ENCODE measurements at places on chromosomes 12 and 14. TPM values are rescaled to one million over a fixed set of nuclear protein-coding genes. Genes with fewer than 3 reads are reported as not detected.

DNA sequence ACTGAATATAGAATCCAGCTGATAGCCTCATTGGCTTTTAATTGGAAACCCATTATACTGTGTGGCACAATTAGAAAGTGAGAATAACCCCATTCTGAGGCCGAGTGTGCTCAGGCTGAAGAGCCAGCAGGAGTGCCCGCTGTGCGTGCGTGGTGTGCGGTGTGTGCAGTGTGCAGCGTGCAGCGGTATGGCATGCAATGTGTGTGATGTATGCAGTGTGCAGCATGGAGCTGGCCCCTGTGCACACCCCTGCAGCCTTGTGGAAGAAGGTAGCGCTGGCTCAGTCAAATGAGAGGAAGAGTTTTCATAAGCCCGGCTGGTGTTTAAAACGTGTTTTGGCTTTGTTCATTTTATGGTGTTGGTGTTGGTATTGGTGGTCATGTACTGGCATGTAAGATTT, 22.9 kb downstream of the CKB start:
- no peak for DNase-seq

DNA sequence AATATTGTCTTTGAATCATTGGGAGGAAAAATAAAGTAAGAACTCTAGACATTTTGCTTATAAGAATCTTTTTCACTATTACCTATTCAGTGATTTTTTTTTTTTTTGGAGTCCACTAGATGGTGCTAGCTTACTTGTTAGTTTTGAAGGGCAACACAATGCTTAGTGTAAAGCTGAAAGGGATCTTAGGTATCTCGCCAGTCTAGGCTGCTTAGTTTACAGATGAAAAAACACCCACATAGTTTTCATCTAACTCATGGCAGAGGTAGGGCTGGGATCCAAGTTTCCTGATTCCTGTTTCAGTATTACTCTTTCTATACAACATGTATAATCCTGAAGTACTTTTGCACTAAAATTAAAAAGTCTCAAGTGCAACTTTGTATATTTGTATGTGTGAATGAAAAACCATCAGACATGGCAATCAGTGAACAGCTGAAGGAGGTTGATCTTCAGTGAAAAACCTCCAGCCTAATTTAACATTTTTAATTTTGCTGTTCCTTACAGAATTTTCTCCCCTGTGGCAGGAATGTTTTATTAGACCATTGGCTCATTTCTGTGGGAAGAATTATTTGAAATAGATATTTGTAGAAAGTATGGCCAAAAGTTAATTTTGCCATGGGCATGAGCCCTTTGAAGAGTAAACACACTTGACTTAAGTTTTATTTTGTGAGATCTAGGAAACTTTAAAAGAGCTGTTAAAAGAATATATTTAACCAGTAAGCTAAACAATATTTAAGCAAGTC, 40.7 kb downstream of the LRRIQ1 start:
- peak; percentile 94 for DNase-seq

AQP2 gene
- total RNA-seq = not detected

DNA sequence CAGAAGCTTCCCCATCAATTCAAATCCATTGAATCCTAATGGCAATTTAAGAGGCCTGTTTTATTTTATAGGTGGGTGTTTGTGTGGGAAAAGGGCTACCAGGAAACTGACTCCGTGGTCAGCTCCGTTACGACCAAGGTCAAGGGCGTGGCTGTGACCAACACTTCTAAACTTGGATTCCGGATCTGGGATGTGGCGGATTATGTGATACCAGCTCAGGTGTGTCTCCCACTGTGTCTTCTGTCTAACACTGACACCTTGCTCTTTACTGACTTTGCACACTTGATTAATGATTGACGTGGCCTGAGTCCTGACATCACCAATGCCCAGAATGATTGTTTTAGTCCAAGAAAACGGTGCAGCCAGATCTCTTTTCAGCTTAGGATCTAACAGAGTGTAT, 7.1 kb downstream of the P2RX4 start:
- no peak for DNase-seq

- no peak for DNase-seq
Measured at GRCh38 chr12:131537267-131537958, 173.5 kb upstream of the SFSWAP start.

GATC gene
- 18.2 TPM for total RNA-seq

GRCh38 chr12:49874142-49874897, 29.4 kb downstream of the FAIM2 start:
- no peak for DNase-seq

GRCh38 chr14:75068294-75069120, 934 bp upstream of the ZC2HC1C start:
- DNase-seq = peak; percentile 75

PRKD1 gene
- total RNA-seq = 15.9 TPM

FOXA1 gene
- total RNA-seq = under 0.01 TPM

GRCh38 chr12:75936515-75937440, 94.8 kb downstream of the PHLDA1 start:
- DNase-seq = no peak

NEUROD4 gene
- not detected for total RNA-seq

- no peak for DNase-seq
Measured at GRCh38 chr12:15274561-15274967, 47.7 kb upstream of the PTPRO start.

TAS2R31 gene
- total RNA-seq = 2.6 TPM

ENDOU gene
- 0.17 TPM for total RNA-seq

DNA sequence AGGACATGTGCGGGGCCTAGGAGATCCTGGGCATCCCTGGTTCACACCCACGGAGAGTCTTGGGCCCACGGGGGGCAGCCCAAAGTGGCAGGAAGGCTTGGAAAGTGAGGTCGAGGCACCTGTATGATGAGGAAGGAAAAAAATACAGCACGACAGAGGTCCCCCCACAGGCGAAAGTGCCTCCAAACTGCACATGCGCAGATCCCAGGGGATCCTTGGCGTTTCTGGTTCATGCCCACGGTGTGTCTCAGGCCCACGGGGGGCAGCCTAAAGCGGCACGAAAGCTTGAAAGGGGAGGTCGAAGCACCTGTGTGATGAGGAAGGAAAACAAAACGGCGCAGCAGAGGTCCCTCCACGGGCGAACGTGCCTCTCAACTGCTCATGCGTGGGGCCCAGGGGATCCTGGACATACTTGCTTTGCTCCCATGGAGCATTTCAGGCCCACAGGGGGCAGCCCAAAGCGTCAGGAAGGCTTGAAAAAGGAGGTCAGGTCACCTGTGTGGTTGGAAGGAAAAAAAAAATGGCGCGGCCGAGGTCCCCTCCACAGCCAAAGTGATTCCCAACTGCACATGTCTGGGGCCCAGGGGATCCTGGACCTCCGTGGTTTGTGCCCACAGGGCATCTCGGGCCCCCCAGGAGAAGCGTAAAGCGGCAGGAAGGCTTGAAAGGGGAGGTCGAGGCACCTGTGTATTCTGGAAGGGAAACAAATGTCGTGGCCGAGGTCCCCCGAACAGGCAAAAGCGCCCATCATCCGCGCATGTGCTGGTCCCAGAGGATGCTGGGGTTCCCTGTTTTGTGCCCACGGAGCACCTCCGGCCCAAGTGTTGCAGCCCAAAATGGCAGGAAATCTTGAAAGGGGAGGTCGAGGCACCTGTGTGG, 582.6 kb downstream of the ALG10 start:
- DNase-seq = no peak

DNA sequence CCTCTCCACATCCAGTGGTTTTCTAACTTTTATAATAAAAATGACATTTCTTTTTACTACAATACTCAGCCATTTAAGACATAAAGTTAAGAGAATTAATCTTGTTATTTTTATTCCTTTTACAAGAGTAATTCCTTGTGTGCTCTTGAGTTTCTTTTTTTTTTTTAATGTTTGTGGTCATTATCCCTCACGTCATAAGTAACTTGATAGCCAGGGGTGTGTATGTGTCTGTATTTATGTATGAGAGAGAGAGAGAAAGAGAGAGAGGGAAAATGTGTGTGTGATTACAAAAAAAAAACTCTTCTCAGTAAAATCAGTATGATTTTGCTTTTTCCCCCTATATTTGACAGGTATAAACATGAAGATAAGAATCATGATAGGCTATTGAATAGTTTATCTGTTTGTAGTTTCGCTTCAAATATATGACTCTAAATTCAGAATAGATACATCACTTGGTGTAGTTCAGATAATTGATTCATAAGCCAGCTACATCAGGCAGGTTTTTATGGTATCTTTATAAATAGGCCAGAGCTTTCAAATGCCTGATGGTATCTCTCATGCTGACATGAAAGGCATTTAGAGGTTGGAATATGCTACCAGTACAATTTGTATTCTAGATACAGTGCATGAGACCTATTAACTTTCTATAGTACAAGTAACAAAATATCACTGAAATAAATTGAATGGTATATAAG, 34.9 kb downstream of the RERGL start:
- DNase-seq = no peak

ERP29 gene
- total RNA-seq = 128 TPM

DNA sequence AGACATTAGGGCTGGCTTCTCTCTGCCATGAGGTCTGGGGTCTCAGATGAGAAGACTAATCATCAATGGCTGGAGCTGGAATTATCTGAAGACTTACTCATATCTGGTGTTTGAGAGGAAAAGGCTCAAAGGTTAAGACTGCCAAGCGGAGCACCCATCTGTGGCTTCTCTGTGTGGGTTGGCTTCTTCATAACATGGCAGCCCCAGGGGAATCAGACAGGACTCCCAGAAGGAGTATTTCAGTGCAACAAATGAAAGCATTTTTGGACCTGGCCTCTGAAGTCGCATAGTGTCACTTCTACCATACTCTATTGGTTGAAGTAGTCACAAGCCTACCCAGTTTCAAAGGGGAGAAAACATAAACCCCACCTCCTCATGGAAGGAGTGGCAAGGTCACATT, 171.8 kb upstream of the KRR1 start:
- no peak for DNase-seq

GRCh38 chr14:97185186-97185585, 388.0 kb downstream of the VRK1 start:
- DNase-seq = no peak

GRCh38 chr12:47205532-47206449, 126.0 kb upstream of the AMIGO2 start:
- no peak for DNase-seq

DNA sequence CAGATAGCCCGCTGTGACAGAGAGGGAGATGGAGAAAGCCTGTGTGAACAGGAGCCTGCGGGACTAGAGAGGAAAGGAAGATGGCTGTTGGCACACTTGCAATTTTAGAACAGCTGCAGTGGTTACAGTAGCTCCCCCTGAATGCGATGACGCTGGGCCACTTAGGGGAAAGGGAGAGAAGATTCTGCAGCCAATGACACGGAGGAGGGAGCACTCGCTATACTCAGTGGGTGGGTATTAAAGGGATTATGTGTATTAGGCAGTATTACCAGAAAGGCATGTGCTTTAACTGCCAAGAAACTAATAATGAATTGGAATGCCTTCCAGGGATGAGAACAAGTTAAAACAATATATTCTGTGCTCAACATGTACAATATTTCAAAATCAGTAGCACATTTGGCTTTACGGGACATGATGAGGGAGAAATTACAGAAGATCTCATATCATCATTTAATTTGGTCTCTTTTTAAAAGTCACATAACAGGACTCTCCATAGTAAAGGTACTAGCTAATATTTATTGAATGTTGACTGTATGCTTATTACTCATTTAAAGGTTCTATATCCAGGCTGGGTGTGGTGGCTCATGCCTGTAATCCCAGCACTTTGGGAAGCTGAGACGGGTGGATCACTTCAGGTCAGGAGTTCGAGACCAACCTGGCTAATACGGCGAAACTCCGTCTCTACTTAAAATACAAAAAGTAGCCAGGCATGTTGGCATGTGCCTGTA, 35.9 kb upstream of the FOS start:
- peak; percentile 85 for DNase-seq

DNA sequence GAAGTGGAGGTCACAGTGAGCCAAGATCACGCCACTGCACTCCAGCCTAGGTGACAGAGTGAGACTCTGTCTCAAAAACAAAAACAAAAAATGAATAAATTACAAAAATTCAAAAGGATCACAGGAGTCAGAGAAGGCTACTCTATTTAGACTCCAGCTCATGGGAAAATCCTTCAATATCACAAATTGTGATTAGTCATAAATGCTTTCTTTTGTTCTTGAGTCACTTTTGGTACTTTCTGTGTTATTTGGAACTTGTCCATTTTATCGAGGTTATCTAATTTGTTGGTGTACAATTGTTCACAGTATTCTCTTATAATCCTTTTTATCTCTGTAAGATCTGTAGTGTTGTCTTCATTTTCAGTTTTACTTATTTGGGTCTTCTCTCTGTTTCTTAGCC, 18.9 kb downstream of the ALDH2 start:
- DNase-seq = no peak

- DNase-seq = no peak
Measured at GRCh38 chr12:49334226-49334625, 2.8 kb downstream of the C1QL4 start.

SIX6 gene
- total RNA-seq = not detected

DNA sequence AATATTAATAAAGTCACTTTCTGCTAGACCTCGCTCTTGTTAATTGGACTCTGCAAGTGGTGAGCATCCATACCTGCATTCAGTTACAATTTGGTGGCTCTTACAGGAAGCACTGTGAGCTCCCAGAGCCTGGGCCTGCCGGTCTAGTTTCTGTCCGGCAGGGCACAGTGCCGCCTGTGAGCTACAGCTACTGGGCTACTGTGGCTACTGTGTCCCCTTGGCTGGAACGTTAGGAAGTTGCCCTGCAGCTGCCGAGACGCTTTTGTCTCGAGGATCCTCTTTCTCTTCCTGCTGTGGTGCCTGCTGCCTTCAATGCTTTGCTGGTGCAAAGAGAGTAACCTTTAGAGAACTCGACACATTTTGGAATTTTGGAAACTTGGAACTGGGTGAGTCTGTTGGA, 44.6 kb upstream of the PTGDR start:
- no peak for DNase-seq

DNA sequence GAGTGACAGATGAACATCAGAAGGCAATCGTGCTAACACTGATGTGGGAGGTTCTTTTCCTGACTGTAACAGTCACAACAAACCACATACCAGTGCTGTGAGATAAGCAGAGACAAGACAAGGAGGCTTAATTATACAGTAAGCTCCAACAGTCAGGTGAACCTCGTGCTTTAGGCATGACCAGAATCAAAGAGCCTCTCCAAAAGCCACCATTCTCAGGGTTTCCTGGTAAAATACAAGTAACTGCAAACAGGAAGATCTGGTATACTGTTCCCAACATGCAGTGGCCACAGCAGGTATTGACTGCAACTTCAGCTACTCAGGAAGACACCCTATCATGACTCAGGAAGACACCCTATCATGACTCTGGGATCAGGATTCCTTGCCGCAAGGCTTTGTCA, 47.3 kb upstream of the GTF2A1 start:
- no peak for DNase-seq

- no peak for DNase-seq
Measured at GRCh38 chr14:51451561-51451960, 200.1 kb upstream of the FRMD6 start.
